Activated CD8-positive, alpha-beta T cell treated with anti-CD3 and anti-CD28 coated beads for 36 hours (primary cell): ENCODE measurements at places on chromosomes 1 and 21.

- no peak for DNase-seq
Observed at GRCh38 chr1:169514566-169515270, 29.0 kb upstream of the SLC19A2 start.

- DNase-seq: no peak
Observed at GRCh38 chr1:17365293-17365692, 6.7 kb upstream of the PADI6 start.

GRCh38 chr1:42947965-42948732, 10.5 kb downstream of the SLC2A1 start:
- DNase-seq: no peak

DNA sequence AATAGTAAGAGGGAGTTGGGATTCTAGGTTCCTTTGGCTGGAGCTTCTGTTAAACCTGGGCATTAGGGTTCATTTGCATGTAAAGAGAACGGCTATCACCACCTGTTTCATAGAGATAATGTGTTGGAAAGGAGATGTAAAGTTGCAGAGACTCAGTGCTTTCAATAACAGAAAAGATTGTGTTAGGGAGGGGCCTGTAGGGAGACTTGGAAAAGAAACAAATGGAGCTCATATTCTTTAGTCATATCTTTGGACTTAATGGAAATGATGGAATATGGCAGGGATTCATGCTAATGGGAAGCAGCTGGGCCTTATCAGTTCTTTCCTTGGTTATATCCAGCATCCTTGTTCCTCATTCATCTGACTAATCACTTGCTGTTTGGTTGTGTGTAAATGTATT, 144.9 kb downstream of the CD247 start:
- no peak for DNase-seq

- no peak for DNase-seq
Observed at GRCh38 chr1:219549215-219549614, 63.7 kb downstream of the ZC3H11B start.
